ENCODE measurements at places on chromosomes 12 and 14.

DNA sequence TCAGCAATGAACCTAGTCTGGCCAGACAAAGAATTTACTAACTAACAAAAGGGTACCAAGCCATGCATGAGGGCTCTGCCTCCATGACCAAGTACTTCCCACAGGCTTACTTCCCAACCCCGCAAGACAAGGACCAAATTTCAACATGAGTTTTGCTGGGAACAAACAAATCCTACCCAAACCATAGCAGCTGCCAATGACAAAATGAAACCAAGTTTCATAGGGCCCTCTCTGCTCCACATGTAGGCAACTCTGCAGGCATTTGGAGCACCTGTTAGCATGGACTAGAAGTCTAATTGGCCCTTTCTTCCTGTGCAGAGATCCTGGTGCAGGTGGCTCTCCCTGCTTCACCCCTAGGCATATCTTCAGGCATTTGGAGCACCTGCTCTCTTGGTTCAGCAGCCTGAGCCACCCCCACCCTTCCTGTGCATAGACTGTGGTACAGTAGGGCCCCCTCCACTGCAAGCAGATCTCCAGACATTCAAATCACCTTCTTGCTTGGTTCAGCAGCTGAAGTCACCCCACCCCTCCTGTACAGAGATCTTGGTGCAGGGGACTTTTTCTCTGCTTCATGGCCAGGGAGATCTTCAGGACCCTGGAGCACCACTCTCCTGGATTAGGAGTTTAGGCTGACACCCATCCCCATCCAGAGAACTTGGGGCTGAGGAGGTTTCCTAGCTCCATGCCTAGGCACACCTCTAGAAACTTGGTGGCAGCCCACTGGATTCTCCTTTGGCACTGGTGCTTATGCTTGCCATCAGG is 308.7 kb downstream of the RPAP3 start:
- no peak for DNase-seq

- DNase-seq = no peak
Measured at GRCh38 chr12:93778306-93778705, 101.1 kb downstream of the CRADD start.

GRCh38 chr14:53220914-53221313 is 67.8 kb upstream of the DDHD1 start:
- no peak for DNase-seq

- DNase-seq = no peak
Measured at GRCh38 chr12:54040148-54040494, 7.3 kb downstream of the HOXC5 start.

DNA sequence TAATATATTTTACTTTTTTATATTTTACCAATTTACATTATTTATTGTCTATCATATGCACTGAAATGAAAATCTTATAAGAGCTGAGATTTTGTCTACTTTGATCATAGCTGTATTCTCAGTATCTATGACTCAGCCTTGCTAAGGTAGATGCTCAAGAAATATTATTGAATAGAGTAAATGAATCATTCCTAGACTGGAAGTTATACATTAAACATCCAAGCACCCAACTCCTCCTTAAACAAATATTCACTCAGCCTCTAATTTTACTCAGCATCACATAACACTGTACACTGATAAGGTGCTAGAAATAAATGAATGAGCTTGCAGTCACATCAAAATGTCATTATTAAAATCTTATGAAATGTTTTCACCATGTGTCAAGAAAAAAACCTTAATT is 1424.9 kb downstream of the LRFN5 start:
- DNase-seq = no peak
